Stimulated activated CD4-positive, alpha-beta T cell treated with anti-CD3 and anti-CD28 coated beads, Interleukin-4, amount 100 ng/mL, for 4 hours (primary cell): ENCODE measurements at places on chromosomes 13 and 19.
A peak's percentile ranks its signal among the peaks of the same experiment; 100 is the strongest.

GRCh38 chr19:19053508-19054314 is 10.1 kb upstream of the SLC25A42 start:
- peak; percentile 52 for DNase-seq

DNA sequence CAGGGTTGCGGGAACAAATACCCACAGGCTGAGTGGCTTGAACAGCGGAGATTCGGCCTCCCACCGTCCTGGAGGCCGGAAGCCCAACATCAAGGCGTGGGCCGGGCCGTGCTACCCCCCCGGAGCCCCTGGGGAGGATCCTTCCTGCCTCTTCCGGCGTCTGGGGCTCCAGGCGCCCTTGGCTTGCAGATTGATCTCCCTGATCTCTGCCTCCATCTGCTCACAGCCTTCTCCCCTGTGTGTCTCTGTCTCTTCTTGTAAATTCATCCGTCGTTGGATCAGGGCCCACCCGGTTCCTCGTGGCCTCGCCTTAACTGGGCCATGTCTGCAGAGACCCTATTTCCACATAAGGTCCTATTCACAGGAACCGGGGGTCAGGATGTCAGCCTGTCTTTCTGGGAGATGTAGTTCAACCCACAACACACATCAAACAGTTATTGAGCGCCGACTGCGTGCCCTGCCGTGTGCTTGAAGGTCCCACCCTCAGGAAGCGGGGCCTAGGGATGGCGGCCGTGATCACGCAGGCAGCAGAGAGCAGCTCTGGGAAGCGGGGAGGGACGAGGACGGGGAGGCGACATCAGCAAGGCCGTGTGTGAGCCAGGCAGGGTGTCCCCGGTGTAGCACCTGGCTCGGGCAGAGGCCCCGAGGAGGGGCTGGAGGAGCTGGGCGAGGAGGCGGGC is 21.3 kb downstream of the HCN2 start:
- peak; percentile 57 for DNase-seq

DNA sequence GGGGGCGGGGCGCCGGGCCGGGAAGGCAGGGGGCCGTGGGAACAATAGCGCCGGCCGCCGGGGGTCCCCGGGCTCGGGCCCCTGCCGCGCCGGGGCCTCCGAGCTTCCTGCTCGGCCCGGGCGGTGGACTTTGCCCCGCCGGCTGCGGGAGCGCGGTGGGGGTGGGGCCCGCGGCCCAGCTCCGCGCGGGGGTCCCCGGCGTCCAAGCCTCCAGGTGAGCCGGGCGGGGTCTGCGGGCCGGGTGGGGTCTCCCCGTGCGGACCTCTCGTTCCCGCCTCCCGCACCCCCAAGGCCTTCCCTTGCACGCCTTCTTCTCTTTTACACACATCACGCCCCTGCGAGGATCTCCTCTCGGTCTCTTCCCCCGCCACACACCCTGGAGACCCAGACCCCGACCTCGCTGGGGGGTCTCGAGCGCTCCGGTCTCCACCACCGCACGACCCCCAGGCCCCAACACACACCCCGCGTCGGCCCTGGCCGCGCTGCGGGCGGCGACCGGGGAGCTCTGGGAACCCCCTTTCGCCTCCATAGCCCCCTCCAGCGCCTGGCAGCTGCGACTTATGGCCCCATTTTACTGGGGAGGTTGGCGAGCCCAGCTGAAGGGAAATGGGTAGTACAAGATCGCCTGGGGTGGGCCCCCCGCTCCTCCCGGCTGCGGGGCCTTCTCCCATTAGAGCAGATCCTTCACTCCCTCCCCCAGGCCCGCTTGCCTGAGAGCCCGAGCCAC is 711 bp downstream of the CAMSAP3 start:
- DNase-seq = no peak

GRCh38 chr13:88456151-88456550 is 785.0 kb downstream of the SLITRK5 start:
- no peak for DNase-seq

GRCh38 chr19:6417713-6418561 is 6.7 kb downstream of the KHSRP start:
- no peak for DNase-seq

DNA sequence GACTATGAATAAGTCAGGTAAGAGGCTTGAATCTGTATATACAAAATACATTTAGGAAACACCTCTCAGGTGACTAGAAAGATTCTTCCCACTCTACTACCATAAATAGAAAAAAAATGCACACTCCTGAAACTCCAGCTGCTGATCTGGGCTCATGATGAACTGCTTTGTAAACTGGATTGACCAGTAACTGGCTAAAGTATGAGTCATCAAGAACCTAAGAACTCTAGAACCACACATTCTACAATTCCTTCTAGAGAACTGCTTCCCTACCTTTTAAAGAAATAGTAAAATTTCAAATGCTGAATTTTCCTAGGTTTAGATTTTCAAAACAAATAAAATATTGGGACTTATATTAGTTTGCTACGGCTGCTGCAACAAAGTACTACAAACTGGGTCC is 55.2 kb downstream of the ELF1 start:
- no peak for DNase-seq
